Activated naive CD4-positive, alpha-beta T cell treated with Interleukin-2 at 50 U/mL for 16 hours (primary cell): ENCODE measurements at places on chromosomes 6 and 20.

DNA sequence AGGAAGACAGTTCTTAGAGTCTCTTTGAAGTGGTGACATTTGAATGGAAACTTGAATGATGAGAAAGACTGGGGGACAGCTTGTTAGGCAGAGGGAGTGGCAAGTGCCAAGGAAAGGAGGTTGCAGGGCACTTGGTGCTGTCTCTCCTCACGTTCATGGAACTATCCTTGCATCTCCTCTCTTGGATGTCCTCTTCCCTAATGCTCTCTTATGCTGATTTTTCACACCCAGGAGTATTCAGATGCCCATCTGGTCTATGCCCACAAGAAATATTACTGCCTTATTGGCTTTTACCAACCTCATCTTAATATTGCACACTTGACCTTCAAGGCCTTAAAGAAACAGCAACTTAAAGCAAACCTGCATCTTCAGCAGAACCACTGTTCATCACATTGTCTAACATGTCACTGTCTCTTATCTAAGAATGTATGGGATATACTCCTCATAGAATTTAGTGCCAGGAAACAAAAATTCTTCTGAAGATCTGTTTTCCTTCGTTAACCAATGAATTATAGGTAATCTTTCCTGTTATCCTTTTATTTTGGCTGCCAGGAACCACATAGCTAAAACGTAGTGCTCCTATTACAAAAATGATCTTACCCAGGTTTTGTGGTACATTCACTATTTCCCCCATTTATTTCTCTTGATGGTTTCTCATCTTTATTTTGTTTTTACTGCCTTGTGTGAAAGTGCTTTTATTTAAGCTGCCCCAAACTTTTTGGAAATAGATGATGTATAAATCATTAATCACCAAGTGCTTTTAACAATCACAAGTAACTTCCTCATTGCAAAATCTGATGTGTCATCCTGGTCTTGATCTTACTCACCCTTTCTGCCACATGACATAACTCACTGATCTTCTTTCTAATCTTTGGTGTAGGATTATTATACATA, 12.8 kb downstream of the RGS17 start:
- no peak for DNase-seq

- no peak for DNase-seq
Measured at GRCh38 chr20:2952766-2953165, 79.5 kb downstream of the PTPRA start.

DNA sequence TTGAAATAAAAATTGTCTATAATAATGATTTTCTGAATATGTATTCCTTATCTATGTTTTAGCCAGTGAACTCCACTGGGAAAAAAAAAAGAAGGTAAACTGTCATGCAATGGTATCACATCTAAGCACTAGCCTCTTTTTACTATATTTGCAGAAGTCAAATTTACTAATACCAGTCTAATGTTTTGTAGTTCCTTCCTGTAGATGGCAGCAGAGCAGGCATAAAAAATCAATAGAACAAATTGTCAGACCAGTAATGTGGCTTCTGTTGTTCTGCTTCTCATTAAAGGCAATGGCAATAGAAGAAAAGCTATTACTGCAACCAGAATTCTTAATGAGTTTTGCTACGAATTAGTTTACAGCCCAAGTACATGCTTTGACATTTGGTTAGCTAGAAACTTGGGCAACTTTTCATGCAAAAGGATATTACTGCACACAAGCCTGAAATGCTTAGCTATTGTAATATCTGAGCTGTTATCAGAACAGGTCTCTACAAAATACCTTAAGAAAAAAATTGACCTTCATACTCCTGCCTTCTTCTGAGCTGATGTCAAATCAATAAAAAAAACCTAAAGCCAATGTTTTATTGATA, 476.9 kb downstream of the KHDRBS2 start:
- no peak for DNase-seq

DNA sequence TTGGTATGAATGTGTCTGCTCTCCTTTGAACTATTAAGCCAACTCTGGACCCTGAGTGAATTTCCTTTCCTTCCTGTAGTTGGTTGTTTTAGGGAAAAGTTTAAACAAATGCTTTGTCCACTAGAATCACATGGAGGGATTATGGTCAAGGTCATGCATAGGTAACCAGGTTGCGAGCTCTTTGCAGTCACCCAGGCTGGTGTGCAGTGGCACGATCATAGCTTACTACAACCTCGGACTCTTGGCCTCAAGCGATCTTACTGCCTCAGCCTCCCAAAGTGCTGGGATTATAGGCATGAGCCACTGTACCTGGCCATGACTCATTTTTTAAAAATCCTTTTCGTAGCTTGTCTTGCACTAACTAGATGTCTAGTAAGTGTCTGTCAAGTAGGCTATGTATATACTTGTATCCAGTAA, 88.0 kb upstream of the SOX4 start:
- no peak for DNase-seq

DNA sequence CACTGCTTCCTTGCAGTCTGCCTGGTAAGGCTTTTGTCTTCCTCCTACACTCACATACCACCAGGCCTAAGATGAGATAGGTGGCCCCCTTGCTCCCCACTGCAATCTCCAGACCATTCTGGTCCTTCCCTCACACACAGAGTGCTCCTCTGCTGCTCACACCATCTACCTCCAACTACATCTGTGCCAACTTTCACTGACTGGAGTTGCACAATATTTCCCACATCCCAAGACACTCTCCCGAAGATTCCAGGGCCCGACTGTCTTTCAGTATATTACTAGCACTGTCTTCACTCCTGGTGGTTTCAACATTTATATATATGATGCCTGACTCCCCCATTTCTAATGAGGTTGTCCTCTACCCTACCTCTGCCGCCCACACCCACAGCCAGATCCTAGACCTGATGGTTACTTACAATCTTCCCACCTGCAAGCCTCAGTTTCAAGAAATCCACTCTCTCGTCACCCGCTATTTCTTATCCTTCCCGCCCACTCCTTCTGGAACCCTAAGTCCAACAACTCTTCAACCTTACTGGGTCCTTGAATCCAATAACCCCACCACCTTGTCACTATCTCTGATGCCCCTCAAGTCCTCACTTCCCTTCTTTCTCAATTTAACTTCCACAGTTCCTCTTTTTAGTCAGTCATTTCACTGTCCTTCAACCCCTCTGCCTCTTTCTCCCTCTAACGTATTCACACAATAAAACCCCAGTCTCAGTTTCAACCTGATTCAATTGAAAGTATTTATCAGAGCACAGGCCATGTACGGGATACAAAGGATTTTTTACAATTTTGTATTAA, 21.6 kb downstream of the RALGAPA2 start:
- DNase-seq, result no peak

- DNase-seq, result no peak
Measured at GRCh38 chr20:57426271-57426689, 35.1 kb downstream of the RBM38 start.

DNA sequence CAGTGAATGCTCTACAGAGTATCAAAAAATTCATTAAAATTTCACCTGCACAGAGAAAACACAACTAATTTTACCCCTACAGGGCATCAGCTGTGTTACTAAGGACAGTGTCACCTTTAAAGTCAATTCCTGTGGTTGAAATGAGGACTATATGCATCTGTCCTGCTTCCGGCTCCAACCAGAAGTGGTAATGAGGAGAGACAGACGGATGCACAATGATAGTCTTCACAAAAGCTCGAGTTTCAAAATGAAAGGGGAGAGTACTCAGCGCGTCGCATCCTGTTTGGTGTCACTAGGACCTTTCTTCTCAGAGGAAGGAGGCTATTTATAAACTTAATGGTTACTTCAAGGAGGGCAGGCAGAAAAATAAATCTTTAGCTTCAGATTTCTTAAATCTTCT, 86.5 kb downstream of the LYRM4 start:
- peak; percentile 25 for DNase-seq

- DNase-seq, result peak; percentile 81
Measured at GRCh38 chr20:35600993-35601973, 14.3 kb upstream of the SPAG4 start.

GRCh38 chr6:37555040-37555781, 55.5 kb upstream of the CCDC167 start:
- no peak for DNase-seq

GRCh38 chr6:150622941-150623874, 23.5 kb downstream of the PLEKHG1 start:
- no peak for DNase-seq

DNA sequence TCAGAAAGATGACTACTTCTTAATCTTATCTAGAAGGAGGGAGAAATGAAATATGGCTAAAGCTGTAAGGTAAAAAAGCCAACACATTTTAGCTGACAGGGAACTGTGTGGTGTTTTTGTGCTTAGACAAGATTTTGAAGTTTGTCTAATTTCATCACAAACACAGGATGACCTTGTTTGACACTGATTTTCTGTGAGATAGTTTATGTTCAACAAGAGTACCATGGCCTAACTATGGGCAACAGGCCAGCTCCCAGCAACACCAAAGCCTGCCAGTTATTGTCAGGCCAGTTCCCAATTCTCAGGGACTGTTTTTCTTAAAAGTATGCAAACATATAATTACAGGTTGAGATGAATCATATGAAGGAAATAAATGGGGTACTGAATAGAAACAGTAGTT, 5.5 kb upstream of the ABCF1 start:
- no peak for DNase-seq

DNA sequence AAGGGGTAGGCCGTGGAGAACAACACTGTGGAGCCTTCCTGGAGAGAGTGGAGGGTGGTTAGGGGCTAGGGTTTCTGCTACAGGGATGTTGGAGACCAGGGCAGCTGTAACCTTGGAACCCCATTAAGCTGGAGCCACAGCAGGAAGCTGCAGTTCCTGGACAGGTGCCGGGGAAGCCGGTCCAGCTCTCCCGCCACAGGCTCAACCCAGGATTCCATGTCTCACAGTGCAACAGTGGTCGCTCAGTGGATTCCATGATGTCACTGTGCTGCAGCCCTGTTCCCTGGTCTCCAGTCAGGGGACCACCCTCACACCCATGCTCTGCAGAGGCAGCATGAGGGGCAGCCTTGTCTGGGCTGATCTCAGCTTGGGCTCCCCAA, 264.6 kb upstream of the CDYL start:
- DNase-seq, result no peak

DNA sequence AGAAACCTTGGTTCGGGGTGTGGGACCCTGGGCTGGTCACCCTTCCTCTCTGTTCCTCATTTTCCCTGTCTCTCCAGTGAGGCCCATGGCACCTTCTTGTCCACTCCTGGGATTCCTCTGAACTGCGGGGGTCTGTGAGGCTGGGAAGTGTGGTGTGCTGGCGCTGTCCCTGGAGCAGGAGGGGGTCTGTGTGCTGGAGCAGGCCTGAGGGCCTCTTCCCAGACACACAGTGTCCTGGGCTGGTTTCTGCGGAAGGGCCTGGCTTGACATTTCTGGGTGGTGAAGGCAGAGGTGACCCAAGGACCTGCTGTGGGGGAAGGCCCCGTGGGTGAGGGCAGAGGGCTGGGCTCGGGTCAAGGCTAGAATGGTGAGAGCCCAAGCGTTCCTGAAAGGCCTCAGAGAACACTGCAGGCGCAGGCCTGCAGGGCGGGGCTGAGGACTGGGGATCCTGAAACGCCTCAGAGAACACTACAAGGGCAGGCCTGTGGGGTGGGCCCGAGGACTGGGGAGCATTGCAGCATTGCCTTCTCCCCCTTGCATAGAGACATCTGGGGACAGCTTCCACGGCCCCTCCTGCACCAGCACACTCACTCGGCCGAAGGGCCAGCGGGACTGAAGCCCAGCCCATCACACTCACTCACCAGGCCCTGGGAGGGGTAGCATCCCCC, 10.6 kb upstream of the BAK1 start:
- no peak for DNase-seq

- no peak for DNase-seq
Measured at GRCh38 chr20:54598352-54598751, 123.0 kb downstream of the DOK5 start.

GRCh38 chr6:159959165-159959975, 9.5 kb upstream of the IGF2R start:
- DNase-seq, result no peak

DNA sequence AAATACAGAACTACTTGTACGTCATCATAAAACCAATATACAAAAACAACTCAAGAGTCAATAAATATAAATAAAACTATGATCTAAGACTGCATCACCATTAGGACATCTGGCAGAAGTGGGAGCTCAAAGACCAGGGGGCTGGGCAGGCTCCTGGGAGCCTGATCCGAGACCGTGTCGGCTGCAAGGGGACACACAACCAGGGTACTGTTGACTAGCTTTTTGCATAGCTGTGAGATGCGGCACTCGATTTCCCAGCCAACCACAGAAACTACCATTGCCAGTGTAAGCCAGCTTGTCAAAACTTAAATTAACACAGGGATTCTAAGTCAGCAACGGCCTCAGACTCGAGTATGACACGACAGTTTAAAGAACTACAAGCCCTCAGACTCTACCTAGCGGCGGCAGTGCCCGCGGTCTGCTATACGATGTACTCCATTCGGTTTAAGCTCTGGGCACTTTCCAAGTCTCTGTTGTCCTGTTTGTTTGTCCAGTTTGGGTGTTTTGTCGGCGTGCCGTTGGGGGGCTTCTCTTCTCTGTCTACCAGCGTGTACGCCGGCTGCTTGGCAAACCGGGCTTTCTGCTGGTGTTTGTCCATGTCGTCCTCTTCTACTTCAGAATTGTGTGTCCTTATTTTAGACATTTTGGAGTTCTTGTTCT, 34.6 kb downstream of the JAG1 start:
- DNase-seq, result no peak

DNA sequence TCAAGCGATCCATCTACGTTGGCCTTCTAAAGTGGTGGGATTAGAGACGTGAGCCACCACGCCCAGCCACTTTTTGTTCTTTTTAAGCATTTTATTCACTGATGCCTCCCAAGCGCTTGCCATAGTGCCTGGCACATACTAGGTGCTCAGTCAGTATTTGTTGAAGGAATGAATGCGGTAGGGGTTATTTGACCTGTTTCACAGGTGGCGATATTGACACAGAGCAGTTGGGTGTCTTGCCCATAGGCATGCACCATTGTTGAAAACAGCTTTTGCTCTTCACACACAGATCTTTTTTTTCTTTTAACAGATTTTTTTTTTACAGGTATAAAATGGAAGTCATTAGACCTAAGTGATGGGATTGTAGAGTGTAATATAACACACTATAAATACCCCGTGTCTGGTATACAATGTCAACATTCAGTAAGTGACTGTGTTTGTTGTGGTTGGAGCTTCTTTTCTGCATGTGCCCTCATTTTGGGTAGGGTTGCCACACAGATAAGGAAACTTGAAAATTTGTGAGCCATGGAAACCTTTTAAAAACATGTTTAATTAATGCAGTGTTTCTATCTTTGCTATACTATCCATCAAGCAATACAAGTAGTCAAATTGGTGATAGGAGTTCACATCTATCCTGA, 24.8 kb downstream of the RREB1 start:
- no peak for DNase-seq

DNA sequence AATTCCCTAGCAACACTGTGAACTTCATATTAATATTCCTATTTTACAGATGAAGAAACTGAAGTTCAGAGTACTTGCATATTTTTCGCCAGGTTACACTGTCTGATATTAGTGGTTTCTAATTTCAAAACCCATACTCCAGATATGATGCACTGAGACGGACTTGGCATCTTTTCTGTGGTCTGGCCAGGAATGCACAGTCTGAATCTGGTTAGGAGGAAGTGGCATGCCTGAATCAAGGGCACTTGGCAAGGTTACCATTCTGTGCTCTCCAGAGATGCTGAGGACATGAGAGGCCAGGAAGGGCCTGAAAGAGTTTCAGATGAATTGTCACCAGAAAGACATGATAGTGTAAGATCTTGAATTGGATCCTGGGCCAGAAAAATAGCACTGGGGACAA, 150.1 kb downstream of the HAO1 start:
- DNase-seq, result no peak
